Right renal pelvis (tissue), 4 donors: ENCODE measurements at places on chromosomes 3 and 15. TPM values are rescaled to one million over a fixed set of nuclear protein-coding genes. Genes with fewer than 3 reads are reported as not detected.

The MCF2L2 gene
- polyA plus RNA-seq: 1.2 TPM

The GLDN gene
- polyA plus RNA-seq: 0.24 TPM

The DNAJA4 gene
- 23.1 TPM for polyA plus RNA-seq

The PPP1R2 gene
- polyA plus RNA-seq: 69.1 TPM

The UROC1 gene
- 0.08 TPM for polyA plus RNA-seq
